ENCODE measurements at places on chromosomes 5 and 9.

DNA sequence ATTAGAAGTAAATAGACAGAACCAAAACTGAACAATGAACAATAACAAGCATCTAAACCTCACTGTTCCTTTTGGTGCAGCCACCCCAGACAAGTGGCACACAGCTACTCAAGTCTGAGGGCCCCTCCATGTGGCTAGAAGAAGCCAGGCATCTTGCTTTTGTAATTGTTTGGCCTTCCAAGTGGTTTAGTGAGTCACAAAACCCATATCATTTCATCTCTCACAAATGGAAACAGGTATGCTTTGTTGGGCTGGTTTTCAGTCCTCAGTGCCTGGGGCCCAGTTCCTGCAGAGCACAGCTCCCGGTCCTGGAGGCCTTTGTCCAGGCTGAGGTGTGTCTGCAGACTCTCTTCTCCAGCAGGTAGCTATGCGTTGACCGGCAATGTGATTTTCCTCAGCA, 16.7 kb downstream of the PRLR start:
- no peak for DNase-seq

DNA sequence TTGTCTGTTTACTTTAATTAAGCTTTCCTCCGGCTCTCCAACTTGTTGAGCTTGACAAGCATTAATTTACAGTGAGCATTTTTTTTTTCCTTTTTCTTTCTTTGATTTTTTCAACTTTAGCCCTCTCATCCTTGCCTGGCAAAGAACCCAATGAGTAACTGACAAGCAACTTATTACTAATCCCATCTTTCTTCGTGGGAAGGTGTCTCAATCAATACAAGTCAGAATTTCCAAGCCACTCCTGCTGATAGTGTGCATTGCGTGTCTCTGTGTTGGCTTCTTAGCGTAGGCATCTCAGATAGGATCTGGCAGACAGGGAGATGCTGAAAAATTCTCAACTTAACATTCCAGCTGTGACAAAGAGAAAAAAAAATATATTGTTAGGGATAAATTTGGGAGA, 527.7 kb upstream of the WWC1 start:
- no peak for DNase-seq

DNA sequence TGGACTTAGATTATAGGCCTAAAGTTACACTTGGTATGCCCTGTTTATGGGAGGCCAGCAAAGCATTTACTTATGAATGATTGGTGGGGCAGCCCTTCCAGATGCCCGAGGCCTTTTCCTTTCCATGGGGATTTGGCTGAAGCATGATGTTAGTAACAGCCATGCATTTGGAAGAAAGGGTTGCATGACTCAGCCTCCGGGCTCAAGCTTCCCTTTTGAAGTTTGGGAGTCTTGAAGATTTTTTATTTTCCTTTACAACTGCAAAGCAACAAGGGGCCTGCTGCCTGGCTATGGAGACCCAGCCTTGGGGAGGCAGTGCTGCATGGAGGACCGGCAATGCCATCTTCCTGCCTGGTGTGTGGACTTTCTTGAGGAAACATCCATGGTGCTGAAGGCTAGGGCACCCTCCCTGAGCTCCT, 244.7 kb downstream of the ICE1 start:
- DNase-seq: no peak

DNA sequence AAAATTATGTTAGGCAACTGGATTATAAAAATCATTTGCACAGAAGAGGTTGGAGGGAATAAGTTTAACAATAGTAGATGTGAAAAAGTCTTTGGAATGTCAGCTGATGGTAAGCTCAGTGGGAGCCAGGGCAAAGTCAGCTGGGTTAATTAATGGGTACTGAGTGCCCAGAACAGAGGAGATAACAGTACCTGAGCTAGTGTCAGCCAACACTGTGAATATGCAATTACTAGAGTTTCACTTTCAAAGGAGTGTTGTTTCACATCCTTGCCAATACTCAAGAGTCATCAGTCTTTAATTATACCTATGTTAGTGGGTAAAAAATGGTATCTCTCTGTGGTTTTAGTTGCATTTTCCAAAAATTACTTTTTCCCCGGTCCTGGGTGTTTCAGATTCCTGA, 135.1 kb downstream of the KIF4B start:
- no peak for DNase-seq

DNA sequence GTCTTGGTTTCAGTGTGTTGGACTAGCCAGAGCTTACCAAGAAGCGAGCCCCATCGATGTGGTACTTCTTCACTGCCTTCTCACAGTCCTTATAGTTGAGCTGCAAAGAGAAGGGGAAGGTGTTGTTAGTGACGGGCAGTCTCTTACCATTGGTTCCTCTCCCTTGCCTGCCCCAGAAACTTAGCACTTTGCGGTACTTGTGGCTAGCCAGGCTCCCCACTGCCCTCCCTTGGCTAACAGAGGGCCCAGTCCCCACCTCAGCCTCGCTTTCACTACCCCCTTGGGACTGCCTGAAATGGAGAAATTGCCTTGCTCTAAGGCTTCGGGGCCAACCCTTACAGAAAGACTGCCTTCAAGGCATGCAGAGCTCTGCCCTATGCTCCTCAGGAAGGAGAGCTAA, 4.3 kb downstream of the LCP2 start:
- DNase-seq: no peak

Measured in anterior cingulate cortex (tissue), 58 donors.